Activated naive CD8-positive, alpha-beta T cell treated with anti-CD3 and anti-CD28 coated beads, Interleukin-2, amount 10 ng/mL, durations not matched to agents 7 days and 5 days (primary cell): ENCODE measurements at places on chromosomes 3 and 15.

DNA sequence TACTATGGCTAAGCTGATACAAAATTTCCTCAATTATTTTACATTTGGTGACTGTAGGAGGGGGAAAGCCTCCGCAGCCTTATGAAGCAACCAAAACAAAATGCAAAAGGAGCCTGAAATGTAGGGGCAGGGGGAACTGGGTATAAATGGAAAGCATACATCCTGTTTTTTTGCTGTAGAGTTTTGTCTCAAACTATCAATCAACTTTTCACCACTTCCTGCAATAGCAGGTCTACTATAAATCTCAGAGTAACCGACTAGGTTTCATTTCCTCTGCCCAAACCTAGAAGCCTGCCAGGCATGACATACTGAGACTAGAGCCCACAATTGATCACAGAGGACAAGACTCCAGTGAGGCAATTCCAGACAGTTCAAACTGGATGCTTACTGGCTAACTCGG is 91.3 kb downstream of the SHQ1 start:
- no peak for DNase-seq

DNA sequence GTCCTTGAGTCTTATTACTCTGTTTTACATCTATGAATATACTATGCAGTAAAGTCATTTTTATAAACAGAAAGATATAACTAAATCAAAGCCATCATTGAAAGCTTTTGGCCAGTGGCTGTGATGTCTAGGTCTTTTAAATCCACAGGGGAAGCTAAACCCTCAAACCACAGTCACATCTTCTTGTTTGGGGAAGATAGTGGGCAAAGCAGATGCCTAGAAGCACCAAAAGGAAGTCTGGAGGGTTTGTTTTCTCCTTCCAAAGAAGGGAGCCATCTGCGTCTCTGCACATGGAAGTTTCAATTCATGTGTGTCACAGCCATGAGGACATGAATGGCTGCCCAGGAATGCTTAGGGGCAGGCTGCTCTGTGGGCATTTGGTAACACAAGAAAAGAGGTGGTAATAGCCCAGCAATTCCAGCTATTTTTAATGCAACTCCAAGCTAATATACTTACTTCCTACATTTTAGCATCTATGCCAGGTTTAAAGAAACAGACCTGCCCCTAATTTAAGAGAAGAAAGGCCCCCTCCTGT is 322.2 kb downstream of the SLC9A9 start:
- DNase-seq, result no peak

- no peak for DNase-seq
Observed at GRCh38 chr15:65334586-65335231, 30.2 kb downstream of the RNU5B-1 start.

GRCh38 chr3:61177450-61177849 is 73.8 kb downstream of the FHIT start:
- DNase-seq, result no peak

DNA sequence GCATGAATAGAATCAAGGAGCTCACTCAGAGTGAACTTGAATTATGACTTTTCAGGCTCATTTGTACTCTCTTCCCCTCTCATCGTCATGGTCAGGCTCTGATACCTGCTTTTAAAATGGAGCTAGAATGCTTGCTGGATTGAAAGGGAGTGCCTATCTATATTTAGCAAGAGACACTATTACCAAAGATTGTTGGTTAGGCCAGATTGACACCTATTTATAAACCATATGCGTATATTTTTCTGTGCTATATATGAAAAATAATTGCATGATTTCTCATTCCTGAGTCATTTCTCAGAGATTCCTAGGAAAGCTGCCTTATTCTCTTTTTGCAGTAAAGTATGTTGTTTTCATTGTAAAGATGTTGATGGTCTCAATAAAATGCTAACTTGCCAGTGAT is 9.6 kb downstream of the CCNDBP1 start:
- no peak for DNase-seq

- DNase-seq, result no peak
Observed at GRCh38 chr3:79172241-79172640, 595.6 kb downstream of the ROBO1 start.

DNA sequence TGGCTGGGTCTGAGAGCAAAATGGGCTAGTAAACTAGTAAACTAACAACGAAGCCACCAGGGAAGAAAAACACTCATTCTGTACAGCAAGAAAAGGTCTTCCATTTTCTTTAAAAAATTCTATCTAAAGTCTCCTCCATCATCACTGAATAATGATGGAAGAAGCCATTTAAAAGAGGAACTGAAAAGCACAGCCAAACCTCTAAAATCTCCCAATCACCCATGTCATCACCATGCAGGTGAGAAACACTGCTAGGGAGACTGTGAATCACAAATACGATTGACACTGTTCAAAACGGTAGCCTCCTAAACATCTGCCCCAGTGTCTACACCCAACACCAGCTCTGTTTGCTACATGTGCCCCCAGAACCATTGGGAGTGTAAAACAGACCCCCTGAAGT is 140.4 kb downstream of the RORA start:
- no peak for DNase-seq

DNA sequence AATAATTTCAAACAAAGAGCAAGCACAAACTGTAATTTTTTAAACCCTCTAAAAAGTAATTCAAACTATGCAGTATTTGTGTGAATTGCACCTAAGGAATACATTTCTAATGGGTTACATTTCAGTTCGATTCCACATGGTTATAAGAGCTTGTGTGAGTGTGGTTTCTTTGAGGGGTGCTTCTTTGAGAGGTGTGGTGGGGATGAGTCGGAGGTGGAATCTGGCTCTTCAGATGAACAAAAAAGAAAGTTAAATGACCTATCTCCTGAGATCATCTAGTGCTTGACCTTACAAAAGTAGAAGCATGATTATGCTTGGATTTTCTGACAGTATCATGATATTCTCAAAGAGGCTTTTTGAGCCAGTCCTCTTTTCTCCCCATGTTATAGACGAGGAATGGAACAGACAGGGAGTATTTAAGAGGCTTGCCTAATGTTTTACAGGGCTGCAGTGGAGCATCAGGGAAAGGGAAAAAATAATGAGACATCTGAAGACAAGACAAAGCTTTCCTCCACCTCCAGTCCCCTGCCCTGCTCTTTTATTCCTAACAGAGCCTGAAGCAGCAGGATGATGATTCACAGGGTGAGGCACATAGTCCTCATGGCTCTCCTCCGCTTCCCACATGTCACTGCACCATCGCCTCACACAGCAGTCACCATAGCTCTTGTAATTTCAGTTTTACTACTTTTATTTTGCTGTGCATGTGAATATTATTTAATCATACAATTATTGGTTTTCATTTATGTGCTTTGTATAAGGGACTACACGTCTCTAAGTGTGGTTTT is 82.0 kb downstream of the LYSMD4 start:
- no peak for DNase-seq

- no peak for DNase-seq
Observed at GRCh38 chr3:76673171-76673570, 366.7 kb upstream of the ROBO2 start.

DNA sequence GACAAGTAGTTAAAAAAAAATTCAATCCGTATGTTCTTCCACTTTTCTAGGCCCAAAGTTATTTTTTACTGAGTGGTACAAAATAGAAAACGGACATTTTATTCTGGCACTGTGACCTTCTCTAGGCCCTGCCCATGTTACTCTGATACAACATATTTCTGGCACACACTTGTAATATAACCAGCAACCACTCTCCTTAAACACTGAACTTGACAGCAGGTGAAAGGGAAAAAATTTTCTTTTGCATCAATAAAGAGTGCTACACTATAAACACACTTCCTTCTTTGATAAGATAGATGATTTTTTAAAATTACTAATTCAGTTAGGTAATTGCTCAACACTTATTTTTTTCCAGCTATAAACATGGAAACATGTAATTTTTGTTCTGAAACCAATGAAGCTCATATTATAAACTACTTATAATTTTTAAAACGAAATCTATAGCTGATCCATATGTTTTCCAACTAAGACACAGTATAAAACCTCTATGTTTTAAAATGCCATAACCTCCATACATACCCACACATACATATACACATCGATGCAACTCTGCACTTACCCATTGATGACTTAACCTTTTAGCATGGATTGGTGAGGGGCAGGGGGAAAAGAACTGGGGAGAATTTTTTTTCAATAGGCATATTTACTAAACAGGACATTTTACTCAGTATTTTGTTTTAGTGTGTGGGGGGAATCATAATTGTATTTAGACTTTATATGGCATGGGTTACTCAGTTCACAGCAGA is 5.3 kb upstream of the CTNNB1 start:
- no peak for DNase-seq

DNA sequence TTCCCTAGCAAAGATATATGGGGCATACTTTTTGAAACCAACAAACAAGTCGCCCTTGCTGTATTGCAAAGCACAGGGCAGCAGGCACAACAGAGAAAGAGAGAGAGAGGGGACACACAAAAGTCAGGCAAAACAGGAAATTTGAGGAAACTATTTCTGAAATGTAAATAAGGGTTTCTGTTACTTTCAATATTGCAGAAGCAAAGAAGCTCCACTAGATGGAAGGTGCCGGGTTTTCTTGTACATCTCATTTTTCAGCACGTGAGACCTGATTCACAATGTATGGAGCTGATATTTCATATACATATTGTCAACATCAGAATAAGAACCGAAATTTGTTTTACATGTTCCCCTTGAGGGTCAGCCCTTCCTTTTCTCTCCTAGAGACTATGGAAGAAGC is 127.4 kb downstream of the FOXP1 start:
- no peak for DNase-seq

GRCh38 chr3:87287011-87287410 is 10.6 kb upstream of the POU1F1 start:
- no peak for DNase-seq

DNA sequence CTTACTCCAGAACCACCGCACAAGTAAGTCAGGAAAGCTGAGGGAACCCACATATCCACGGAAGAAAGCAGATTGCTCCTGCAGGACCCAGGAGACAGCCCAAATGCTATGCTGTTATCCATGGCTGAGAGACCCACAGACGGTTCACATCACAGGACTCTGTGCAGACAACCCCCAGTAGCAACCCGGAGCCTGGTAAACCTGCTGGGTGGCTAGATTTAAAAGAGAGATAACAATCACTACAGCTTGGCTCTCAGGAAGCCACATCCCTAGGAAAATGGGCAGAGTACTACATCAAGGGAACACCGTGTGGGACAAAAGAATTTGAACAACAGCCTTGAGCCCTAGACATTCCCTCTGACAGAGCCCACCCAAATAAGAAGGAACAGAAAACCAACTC is 13.8 kb upstream of the TRIM42 start:
- no peak for DNase-seq

DNA sequence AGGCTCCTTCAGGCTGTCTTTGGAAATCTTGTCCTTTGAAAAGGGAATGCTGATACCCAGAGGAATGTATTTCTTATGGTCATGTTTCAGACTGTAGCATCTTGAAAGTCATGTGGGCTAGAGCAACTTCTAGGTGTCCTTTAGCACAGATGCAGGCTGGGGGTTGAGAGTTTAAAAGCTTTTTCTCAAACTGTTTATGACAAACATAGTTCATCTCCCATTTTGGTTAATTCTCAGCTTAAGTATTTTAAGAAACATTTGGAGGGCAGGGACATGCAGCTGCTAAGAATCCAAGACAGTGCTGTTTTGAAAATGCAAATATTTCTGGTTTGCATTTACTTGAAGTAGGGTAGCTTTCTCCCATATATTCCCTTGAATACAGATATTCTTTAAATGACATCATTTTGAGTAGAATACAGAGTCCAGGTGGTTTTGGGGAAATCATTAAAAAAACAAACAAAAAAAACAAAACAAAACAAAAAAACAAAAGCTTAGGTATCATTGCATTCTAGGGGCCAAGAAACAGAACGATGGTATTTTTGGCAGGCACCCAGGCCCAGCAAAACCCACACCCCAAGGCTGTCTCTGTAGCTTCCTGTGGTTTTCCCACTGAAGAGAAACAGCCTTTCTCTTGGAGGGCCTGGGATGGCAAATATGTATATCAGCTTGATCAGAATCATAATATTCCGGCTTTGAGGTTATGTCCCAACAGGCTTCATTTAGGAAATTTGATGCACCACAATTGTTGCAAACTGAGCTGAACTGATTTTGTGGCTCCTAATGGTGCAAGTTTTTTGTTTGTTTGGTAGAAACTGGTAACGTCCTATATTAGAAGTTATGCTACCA is 120.0 kb downstream of the ATG7 start:
- no peak for DNase-seq

GRCh38 chr3:50395070-50395860 is 35.9 kb upstream of the TMEM115 start:
- no peak for DNase-seq

- DNase-seq, result no peak
Observed at GRCh38 chr3:171978390-171978789, 61.0 kb upstream of the FNDC3B start.

DNA sequence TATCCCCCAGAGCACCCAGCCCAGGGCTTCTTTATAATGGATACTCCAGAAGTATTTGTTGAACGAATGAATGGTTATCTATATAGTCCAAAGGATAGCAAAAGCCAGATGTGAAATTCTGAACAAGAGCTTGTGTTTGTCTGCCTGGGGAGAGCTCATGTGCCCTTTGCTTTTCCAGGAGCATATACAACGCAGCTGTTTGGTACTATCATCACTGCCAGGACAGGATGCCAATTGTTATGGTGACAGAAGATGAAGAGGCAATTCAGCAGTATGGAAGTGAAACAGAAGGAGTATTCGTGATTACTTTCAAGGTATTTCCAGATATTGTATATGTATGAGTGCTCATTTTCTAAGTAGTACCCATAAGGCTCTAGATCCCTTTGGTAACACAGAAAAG is 15.2 kb downstream of the DIS3L start:
- DNase-seq, result no peak

- DNase-seq, result no peak
Observed at GRCh38 chr15:45641374-45641781, 6.5 kb downstream of the SQOR start.

GRCh38 chr3:141111364-141112155 is 60.4 kb downstream of the SPSB4 start:
- no peak for DNase-seq

GRCh38 chr3:168331756-168332155 is 236.0 kb upstream of the GOLIM4 start:
- no peak for DNase-seq

- DNase-seq, result no peak
Observed at GRCh38 chr15:99511866-99512661, 53.7 kb upstream of the MEF2A start.

DNA sequence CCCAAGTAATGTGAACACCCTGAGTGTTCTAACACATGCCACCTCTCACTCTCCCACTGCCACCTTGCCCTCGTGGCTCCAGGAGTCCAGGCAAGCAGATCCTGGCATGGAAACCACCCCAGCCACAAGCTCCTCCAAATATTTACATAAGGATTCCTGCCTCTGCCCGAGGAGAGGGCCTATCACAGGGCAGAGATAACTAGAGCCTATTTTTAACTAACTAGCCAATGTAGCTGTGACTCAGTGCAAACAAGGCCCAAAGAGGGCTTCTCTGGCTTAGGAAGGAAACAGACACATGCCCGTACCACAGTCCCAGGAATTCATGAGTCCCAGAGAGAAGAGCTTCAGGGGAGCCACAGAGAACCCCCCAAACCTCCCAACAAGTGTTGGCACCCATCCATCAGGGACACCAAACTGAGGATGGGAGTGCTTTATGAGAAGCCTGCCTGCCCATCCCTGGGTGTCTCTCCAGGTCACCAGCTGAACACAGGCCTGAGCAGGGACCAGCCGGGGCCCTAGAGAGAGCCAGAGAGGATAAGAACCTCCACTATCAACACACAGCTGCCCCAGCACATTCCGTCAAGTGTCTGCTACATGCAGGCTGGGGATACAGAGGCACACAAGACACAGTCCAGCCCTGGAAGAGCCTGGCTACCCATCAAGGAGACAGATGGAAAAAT is 9.2 kb downstream of the FYCO1 start:
- DNase-seq, result no peak
